ENCODE measurements at places on chromosomes 3 and 15.
A peak's percentile ranks its signal among the peaks of the same experiment; 100 is the strongest.

- peak overlapping the region; percentile 93 for H3K4me3 ChIP-seq
- peak; percentile 76 for DNase-seq
- H3K27ac ChIP-seq, result peak overlapping the region; percentile 97
- peaks cover 79% of the 10 kb centered on the region for H3K4me1 ChIP-seq
- H3K27me3 ChIP-seq, result no peaks in the 10 kb centered on the region
These were observed 2.0 kb downstream of the FAM43A start for GRCh38 chr3:194687638-194688199.

- no peaks in the 10 kb centered on the region for H3K36me3 ChIP-seq
- H3K27ac ChIP-seq, result peak overlapping the region; percentile 89
- no peak for DNase-seq
- H3K4me1 ChIP-seq, result peaks cover 90% of the 10 kb centered on the region
These were observed 17.1 kb downstream of the ADCY5 start for GRCh38 chr3:123431658-123432324.

GRCh38 chr3:16113704-16114103 is 60.8 kb upstream of the GALNT15 start:
- H3K4me1 ChIP-seq, result peaks cover 14% of the 10 kb centered on the region
- no peaks in the 10 kb centered on the region for H3K36me3 ChIP-seq
- no peak for DNase-seq

DNA sequence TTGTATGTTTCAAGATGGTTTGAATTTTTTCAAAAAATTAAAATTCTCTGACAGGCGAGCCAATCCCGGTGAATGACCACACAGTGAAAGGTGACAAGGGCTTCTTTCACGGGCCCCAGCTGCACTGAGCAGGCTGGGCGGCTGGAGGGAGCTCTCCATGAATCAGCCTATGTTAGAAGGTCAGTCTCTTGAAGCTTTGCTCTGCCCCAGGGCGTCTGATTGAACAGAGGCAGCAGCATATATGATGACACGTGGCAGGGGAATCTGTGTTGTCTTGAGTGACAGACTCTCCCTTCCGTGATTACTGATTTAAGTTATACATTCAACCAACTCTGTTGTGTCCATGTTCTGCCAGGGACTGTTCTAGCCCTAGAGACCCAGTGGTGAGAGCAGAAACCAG is 51.5 kb downstream of the ISG20 start:
- H3K27me3 ChIP-seq, result peaks cover 56% of the 10 kb centered on the region
- no peaks in the 10 kb centered on the region for H3K4me1 ChIP-seq
- H3K27ac ChIP-seq, result no peak overlapping the region

DNA sequence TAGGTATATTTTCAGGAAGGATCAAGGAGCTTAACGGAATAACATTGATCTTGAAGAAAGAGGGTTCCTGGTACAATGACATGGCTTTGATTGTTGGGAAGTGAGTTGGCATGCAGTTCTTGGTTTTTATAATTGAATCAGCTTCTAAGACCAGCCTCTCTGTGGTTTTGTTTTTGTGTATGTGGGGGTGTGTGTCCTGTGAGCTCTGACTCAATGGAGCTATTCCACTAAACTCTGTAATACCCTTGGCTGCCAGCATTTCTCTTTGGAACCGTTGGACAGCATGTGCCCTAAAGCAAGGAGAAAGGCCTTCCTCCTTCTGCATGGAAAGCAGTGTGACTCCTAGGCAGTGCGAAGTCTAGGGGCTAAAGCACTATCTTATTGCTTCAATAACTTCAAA is 124.8 kb downstream of the EDEM1 start:
- H3K4me1 ChIP-seq, result no peaks in the 10 kb centered on the region
- no peak overlapping the region for H3K27ac ChIP-seq
- no peak for DNase-seq
- no peak overlapping the region for H3K4me3 ChIP-seq

DNA sequence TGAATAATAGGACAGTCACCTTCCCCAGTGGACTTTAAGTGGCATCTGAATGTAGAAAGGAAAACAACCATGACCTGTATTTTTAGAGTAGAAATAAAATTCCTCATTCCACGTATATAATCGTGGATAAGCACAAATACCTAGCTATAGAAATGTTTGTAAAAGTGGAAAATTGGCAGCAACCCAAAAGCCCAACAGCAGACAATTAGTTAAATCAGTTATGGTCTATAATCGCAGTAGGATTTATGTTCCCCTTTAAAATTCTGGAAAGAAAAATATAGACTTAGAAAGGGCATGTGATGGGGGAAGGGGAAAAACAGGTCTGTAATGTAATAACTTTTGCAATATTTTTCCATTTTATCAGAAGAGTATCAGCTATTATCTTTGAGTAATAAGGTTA is 241.9 kb upstream of the ST8SIA2 start:
- no peak for DNase-seq
- peaks cover 76% of the 10 kb centered on the region for H3K36me3 ChIP-seq
- no peaks in the 10 kb centered on the region for H3K27me3 ChIP-seq
- H3K4me1 ChIP-seq, result no peaks in the 10 kb centered on the region

- peaks cover 80% of the 10 kb centered on the region for H3K36me3 ChIP-seq
- H3K27ac ChIP-seq, result peak overlapping the region; percentile 98
- H3K4me3 ChIP-seq, result peak overlapping the region; percentile 99
- peaks cover 41% of the 10 kb centered on the region for H3K4me1 ChIP-seq
These were observed 611 bp upstream of the USP19 start for GRCh38 chr3:49121132-49121736.

- peak overlapping the region; percentile 99 for H3K27ac ChIP-seq
- no peaks in the 10 kb centered on the region for H3K27me3 ChIP-seq
- H3K36me3 ChIP-seq, result no peaks in the 10 kb centered on the region
These were observed 2.9 kb downstream of the MBNL1 start for GRCh38 chr3:152271501-152272236.

DNA sequence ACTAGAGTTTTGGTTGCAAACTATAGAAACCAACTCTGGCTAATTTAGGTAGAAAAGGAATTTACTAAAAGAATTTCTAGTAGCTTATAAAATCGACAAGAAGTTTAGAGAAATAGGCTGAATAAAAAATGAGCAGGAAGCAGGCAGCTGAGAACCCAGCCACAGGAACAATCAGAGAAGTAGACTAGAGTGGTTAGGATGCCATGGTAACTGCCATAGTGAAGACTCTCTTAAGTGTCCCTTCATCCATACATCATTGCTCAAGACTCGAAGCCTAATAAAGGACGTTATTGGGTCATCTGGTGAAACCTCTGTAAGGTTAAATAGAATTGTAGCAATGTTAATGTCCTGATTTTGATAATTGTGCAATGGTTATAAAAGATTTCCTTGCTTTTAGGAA is 13.8 kb downstream of the AVEN start:
- H3K27ac ChIP-seq, result no peak overlapping the region
- H3K27me3 ChIP-seq, result no peaks in the 10 kb centered on the region
- H3K36me3 ChIP-seq, result no peaks in the 10 kb centered on the region
- no peak for DNase-seq

DNA sequence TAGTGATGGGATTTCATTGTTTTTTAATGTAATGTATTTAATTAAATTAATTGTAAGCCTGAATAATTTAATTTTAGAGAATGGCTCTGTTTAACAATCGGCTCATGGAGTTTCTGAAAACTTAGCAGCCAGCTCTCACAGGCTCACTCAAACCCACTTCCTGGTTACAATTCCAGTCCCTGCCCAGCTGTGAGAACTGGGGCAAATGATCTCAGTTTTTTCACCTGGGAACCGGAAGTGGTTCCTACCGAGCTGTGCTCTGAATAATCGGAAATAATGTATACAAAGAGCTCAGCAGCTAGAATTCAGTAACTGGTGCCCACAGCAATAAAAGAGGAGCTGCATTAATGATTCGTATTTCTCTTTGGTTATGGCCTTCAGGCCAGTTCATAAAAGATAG is 244.3 kb upstream of the MCTP2 start:
- H3K36me3 ChIP-seq, result no peaks in the 10 kb centered on the region
- no peak overlapping the region for H3K27ac ChIP-seq
- H3K27me3 ChIP-seq, result peaks cover 27% of the 10 kb centered on the region
- H3K4me3 ChIP-seq, result no peak overlapping the region
- H3K4me1 ChIP-seq, result peaks cover 14% of the 10 kb centered on the region
- no peak for DNase-seq

DNA sequence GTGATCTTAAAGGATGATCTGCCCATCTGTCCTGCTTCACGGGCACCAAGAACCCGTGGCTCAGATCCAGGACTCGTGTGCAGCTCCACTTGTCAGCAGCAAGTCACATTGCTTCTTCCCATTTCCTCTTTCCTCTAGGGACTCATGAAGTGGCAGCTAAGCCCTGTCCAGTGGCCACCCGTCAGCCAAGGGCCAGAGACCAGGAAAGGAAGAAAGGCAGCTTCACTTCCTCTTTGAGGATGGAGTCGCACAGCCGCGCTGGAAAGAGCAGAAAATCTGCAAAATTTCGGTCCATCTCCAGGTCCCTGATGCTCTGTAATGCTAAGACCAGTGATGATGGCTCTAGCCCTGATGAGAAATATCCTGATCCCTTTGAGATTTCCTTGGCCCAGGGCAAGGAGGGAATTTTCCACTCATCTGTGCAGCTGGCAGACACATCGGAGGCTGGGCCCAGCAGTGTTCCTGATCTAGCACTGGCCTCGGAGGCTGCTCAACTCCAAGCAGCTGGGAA is 28.5 kb downstream of the IL16 start:
- H3K4me1 ChIP-seq, result peaks cover 45% of the 10 kb centered on the region
- no peak overlapping the region for H3K4me3 ChIP-seq
- H3K27me3 ChIP-seq, result no peaks in the 10 kb centered on the region
- H3K27ac ChIP-seq, result peak overlapping the region; percentile 79

DNA sequence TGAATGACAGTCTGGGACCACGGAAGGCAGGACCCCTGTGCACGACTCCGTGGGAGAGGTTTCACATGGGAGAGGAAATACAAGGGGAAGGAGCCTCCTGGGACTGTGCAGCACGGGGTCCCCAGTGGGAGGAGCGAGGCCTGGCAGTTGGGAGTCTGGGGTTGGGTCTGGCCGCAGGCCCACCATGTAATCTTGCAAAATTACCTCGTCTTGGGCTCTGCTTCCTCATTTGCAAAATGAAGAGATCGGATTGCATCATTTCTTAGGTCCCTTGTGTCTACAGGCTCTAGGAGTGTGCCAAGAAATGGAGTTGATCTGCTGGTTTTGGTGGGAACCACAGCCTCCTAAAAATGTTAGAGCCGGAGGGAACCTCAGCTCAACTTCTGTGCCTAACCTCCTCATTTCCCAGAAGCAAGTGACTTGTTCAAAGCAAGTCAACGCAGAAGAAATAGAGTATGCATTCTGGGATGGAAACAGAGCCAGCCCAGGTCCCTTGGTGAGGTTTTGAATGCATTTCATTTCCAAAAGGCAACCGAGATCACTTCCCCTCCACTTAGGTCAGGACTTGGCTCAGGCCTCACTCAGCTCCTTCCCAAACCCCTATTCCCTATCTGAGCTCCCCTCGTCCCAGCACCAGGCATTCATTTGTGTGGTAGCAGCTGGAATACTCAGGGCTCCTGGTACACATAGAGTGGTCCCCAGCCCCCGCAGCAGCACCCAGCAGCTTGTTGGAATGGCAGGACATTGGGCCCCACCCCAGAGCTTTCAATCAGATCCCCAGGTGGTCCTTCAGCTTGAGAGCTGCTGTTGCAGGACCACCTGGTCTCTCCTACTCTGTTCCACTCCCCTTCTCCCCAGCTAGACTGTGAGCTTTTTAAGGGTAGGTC is 267.7 kb downstream of the XXYLT1 start:
- peak overlapping the region; percentile 80 for H3K27ac ChIP-seq
- no peaks in the 10 kb centered on the region for H3K27me3 ChIP-seq
- DNase-seq, result peak; percentile 84
- H3K36me3 ChIP-seq, result no peaks in the 10 kb centered on the region
- H3K4me3 ChIP-seq, result no peak overlapping the region
- peaks cover 22% of the 10 kb centered on the region for H3K4me1 ChIP-seq

DNA sequence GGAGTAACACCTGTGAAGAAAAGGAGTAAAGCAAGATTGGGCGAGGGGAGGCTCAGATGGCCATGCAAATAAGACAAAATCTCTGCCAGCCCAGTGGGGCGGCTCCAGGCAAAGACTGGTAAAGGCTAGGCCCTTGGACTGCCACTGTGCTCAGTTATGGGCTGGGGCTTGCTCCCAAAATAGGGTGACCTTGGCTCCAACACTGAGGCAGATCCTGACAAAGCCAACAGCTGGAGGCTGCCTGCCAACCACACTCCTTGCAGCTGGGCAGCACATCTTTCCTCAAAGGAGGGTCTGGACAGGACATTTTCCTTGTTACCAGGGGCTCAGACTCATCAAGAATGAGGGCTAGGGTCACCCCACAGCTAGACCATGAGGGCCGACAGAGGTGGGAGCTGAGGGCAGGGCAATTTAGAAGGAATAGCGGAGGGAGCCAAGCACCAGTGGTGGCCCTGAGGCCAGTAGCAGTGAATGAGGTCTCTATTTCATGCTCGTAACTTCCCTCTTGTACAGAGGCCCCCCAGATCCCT is 86.1 kb downstream of the CHRD start:
- peaks cover 28% of the 10 kb centered on the region for H3K27me3 ChIP-seq
- no peak for DNase-seq
- no peaks in the 10 kb centered on the region for H3K36me3 ChIP-seq
- H3K4me3 ChIP-seq, result no peak overlapping the region
- H3K4me1 ChIP-seq, result peaks cover 21% of the 10 kb centered on the region
- H3K27ac ChIP-seq, result peak overlapping the region; percentile 28

GRCh38 chr3:164230385-164231094 is 847.8 kb downstream of the SI start:
- no peak overlapping the region for H3K27ac ChIP-seq
- H3K4me1 ChIP-seq, result no peaks in the 10 kb centered on the region
- no peaks in the 10 kb centered on the region for H3K36me3 ChIP-seq
- no peak overlapping the region for H3K4me3 ChIP-seq
- H3K27me3 ChIP-seq, result no peaks in the 10 kb centered on the region
- no peak for DNase-seq

DNA sequence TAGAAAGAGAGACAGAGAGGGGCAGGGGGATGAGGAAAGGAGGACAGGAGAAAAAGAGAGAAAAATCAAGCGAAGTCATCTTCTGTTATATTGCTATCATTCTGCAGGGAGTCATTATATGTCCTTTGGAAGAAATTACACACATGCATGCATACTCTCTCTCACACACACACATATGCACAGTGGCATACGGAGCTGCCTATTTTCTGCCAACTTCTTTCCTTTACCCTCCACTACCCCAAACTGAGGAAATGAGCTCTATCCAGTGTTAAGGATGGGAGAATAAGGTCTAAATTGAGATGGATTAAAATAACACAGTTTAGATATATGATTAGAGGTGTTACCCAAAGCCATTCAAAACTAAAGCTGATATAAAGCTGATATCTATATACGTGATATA is 48.8 kb downstream of the PDZRN3 start:
- H3K27ac ChIP-seq, result peak overlapping the region; percentile 45
- H3K4me1 ChIP-seq, result peaks cover 80% of the 10 kb centered on the region
- no peaks in the 10 kb centered on the region for H3K27me3 ChIP-seq
- H3K4me3 ChIP-seq, result no peak overlapping the region

GRCh38 chr3:32245200-32245599 is 6.7 kb downstream of the CMTM8 start:
- no peak overlapping the region for H3K27ac ChIP-seq
- no peaks in the 10 kb centered on the region for H3K27me3 ChIP-seq
- H3K4me1 ChIP-seq, result peaks cover 11% of the 10 kb centered on the region

DNA sequence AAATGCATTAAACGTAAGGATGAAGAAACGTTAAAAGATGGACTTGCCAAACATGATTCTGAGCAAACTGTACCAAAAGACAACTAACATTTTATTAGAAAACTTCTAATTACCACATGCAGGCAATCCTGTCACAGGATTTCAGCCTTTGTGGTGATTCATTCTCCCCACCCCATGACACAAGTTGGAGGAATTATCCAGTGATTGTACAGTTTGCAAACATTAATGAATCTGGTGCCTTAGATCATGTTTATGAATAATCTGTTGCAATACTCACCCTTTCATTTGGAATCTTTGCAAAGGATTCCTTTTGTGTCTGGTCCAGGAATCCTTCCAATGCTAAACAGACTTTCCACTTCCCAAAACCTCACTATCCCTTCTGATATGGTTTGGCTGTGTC is 23.3 kb upstream of the ERC2 start:
- H3K4me3 ChIP-seq, result no peak overlapping the region
- no peaks in the 10 kb centered on the region for H3K36me3 ChIP-seq
- no peak for DNase-seq
- H3K27me3 ChIP-seq, result peaks cover 26% of the 10 kb centered on the region
- no peaks in the 10 kb centered on the region for H3K4me1 ChIP-seq

All from left ventricle myocardium inferior (tissue), 1 donor.